Activated T-helper 1 cell treated with anti-CD3 and anti-CD28 coated beads, Interleukin-2, amount 50 U/mL, for 16 hours (primary cell): ENCODE measurements at places on chromosomes 6 and 20.

DNA sequence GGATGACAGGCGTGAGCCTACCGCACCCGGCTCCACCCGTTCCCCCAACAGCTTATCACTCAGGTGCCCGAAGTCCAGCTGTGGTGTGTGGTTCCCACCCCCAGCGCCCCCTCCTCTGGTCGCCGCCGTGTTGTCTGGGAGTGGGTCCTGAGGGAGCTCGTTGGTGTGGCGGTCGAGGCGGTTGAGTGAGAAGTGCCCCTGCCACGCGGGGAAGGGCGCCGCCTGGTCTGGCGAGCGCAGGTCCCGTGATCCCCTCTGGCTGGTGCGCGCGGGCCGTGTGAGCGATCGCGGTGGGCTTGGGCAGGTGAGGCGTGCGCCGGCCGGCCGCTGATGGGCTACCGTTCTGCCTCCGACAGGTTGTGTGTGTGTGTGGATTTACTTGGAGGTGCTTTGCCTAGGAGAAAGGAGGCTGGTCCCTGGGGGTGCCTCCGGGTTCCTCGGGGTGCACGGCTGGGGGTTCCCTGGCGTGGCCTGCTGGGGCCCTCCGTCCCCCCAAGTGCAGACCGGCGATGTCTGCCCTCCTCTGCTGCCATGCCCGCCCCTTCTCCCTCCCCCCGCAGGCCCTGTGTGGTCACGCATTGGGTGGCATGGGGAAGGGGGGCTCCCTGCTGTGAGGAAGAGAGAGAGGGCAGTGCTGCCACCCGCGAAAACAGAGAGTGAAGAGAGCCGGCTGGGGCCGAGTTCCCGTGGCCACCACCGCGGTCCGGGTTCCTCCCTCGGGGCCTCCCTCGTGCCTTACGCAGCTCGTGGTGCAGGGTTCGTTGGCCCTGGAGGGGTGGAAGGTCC is 336.0 kb upstream of the DEFB115 start:
- no peak for DNase-seq

- DNase-seq = no peak
These were observed 269.6 kb downstream of the KHDC1L start for GRCh38 chr6:72955666-72956065.

DNA sequence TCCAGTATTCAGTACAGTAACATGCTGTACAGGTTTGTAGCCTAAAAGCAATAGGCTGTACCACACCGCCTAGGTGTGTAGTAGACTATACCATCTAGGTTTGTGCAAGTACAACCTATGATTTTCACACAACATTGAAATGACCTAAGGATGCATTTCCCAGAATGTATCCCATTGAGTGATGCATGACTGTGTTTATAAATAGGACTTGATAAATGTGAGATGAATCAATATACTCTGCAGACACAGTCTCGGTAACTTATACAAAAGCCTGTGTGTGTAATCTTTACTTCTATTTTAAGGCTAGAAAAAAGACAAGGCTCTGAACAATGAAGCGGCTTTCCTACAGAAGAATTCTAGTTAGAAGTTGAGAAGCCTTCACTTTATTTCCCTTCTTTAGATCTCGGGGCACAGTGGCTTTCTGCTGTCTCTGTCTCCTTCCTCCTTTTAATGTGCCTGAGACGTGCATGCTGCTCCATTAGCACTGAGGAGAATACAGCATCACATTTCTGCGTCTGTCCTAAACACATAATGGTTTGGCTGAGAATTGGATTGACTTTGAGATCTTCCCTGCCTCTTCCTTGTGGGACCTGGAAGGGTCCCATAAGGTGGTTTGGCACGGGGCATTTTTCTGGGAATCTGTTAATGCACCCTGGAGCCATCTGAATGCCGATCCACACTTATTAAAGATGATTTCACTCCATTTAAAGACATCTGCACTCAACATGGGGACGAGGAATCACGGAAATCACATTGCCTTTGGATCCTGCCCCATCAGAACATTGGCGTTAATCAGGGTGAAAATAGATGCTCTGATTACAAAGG is 112.5 kb downstream of the SCML4 start:
- no peak for DNase-seq

- no peak for DNase-seq
These were observed 613.5 kb downstream of the PTPRT start for GRCh38 chr20:42576167-42576566.

GRCh38 chr6:14665827-14666724 is 548.5 kb downstream of the CD83 start:
- no peak for DNase-seq

- no peak for DNase-seq
These were observed 13.3 kb upstream of the TREM2 start for GRCh38 chr6:41176189-41176588.

DNA sequence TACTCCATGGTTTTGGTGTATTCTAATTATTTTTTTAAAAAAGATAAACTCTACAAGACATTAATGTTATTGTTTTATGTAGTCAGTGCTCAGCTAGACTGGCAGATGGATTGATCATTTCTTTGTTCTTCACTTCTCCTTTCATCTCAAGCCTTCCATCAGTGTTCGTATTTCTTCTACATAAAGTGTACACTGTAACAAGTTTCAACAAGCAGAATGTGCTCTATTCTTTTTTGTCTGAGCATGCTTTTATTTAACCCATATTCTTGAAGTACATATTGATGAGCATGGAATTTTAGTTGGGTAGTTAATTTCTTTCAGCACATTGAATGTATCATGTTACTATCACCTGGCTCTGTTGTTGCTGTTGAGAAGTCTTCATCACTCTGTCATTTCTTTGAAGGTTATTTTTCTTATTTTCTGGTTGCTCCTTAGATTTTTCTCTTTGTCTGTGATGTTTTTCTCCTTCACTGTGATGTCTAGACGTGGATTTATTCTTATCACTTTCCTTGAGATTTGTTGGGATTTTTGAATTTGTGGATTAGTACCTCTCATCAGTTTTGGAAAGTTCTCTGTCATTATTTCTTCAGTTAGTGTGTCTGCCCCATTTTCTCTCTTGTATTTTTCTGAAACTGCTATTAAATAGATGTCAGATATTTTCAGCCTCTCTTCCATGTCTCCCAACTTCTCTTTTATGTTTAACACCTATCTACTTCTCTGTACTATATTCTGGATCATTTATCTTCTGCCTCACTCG is 48.5 kb downstream of the TGM2 start:
- DNase-seq = no peak

DNA sequence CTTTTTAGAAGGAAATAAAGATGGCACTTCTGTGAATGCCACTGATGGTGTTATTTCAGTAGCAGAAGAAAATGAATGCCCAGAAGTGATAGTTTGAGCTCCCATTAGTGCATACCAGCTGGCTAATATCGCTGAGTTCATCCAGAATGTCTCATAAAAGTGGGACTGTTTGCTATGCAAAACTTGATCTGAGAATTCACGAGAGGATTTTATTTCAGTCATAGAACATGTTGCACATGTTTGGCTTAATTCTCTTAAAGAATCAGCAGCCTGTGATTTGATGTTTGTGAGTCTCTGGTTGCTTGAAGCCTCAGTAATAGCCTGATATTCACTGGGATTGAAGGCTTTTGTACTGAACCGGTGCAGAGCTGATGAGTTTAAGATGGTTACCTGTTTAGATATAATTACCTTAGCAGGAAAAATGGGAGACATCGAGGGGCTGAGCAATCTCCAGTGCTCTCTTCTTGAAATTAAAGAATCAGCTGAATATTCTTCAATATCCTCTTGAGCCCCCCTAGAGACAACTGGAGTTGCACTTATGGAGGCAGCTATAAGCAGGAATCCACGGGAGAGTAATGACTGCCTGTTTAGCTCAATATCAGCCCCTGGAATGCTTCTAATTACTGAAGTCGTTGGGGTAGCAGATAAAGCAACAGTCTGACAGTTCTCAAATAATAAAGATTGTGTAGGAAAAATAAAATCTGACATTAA is 955.5 kb downstream of the PHF3 start:
- no peak for DNase-seq

- DNase-seq = no peak
These were observed 50.4 kb upstream of the TAB2 start for GRCh38 chr6:149267072-149267471.

- DNase-seq = peak; percentile 4
These were observed 207.3 kb downstream of the GMDS start for GRCh38 chr6:2038092-2038491.

DNA sequence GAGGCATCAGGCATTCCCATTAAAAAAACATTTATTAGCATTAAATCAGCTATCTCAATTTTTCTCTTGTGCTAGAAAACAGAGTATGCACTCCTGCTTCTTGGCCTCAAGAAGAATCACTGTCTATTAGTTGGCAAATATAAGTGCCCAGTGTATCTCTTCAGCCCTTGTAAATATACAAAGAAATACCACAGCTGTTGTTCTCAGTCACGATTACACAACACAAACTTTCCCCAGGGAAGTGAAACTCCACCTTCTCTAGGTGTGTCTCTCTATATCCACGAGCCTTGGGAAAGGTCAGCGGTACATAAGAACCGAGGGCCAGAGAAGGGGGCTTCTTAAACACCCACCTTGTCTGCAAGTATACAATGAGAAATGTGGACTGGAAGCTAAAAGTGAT is 194.7 kb downstream of the PKHD1 start:
- no peak for DNase-seq

GRCh38 chr6:29589423-29590048 is 4.6 kb downstream of the OR2H2 start:
- peak; percentile 7 for DNase-seq

DNA sequence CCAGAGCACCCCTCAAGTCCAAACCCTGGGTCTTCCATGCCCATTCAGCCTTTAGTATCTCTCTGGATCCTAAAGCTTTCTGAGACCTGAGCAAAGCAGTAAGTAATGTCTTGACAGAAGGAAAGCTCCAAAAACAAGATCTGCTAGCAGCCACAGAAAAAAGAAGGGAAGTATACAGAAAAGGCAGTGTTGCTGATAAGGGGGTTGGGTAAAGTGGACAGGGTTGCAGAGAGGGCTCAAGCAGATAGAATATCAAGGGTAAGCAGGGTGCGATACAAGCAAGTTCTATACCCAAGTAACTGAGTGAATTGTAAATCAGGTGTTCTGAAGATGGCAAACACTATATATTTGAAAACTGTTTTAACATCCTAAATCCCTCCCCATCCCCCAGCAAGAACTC is 113.4 kb upstream of the CARMIL1 start:
- no peak for DNase-seq

- DNase-seq = no peak
These were observed 817.5 kb upstream of the SLC35B3 start for GRCh38 chr6:9252799-9253198.

- no peak for DNase-seq
These were observed 38.2 kb downstream of the MICA start for GRCh38 chr6:31441365-31442267.

GRCh38 chr6:9484091-9484490 is 930.8 kb downstream of the TFAP2A start:
- no peak for DNase-seq

- no peak for DNase-seq
These were observed 4.6 kb upstream of the BICRAL start for GRCh38 chr6:42777126-42777822.

GRCh38 chr20:11230999-11231398 is 557.2 kb upstream of the JAG1 start:
- DNase-seq = no peak

DNA sequence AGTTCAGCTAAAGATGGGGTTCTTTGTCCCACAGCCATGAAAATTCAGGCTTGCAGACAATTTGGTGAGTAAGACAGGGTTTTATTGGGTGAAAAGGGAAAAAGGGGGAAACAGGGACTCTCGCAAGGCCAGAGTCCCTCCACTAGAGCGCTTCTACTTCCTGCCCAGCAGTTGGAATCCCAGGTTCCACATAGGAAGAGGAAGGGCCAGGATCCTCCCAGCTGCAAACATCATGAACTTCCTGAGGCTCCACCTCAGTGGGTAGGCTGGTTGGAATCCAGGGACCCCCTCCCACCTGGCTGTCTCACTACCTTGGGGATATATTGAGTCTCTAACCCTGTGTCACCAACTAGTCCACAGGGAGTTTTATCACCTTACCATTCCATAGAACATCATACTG is 39.5 kb upstream of the PRSS16 start:
- no peak for DNase-seq
